ENCODE measurements at places on chromosomes 5 and 9.

GRCh38 chr5:40405230-40405629 is 274.5 kb upstream of the PTGER4 start:
- no peak for DNase-seq

DNA sequence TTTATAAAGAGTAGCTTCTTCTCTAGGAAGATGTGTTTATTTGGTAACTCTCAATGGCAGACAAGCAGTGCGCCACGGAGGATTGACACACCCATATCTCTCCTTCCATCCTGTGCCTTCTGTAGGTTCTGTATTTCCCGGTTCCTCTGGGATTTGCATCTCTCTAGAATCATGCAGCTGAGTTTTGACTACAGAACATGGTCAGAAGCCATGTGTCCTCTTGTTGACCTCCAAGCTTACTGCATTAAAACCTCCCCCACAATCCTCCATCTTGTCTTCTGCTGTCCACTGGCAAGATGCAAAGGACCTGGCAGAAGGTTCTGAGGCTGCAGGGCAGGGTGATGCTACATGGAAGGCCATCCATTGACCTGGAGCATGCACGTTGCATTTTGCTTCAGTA is 482.0 kb downstream of the DMRT2 start:
- no peak for DNase-seq

DNA sequence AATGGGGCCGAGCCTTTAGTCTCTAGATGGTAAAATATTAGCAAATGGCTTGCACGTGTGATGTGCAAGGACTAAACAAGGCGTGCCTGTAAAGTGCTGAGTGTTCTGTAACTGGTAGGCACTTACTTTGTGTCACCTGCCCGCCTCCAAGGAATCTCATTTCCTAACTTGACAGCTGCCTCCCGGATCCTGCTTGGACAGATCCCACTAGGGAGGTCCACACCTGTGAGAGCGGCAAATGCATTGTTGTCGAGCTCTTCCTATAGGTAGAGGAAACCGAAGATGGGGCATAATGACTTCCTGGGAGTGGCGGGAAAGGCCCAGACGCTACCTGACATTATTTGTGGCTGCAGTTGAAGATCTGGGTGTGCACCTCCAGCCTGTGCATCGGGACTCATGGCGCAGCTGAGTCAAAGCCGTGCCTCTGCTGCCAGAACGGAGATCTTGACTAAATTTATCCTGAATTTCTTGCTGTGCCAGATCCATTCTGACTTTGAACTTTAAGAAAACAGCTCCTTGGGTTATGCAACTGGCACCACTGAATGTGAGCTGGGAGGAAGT is 79.8 kb downstream of the TENT4A start:
- no peak for DNase-seq

- no peak for DNase-seq
Measured at GRCh38 chr5:15539951-15540350, 40.0 kb downstream of the FBXL7 start.

DNA sequence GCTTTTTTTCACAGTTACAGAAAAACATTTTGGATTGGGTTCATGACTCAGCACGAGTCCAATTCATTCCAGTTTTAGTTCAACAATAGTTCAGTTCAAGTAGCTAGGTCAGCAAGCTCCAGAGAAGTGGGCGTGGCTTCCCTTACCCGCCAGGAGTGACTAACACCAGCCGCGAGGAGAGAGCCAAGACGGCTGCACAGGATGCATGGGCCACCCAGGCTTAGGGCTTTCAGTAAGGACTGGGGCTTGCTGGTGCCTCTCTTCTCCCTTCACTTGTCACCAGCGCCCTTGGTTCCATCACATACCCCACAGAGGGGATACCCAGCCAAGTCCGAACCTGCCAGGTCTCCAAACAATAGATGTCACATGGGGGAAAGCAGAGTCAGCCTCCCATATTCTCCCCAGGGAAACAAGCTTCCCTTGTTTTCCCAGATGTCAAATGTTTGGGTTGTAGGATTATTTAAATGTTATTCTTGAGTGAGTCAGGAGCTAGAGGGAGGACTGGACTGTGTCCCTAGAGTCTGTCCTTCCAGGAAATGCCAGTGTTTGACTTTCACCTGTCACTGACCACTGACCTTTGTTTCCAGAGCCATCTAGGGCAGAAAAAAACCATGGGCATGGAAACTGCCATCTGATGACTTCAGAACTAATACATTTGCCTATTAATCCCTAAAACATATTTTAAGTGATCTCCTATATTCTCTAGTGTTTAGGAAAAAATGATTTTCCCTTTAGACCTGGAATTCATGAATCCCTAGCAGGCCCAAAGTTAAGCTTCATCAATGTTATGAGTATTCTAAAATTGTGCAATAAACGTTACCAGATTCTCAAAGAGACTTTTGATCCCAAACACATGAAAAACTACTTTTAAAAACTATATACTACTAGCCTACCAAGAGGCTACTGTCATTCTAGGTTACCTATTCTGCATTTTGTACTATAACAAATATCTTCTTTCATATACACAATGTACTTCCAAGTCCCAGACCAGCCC is 51.9 kb downstream of the NIPAL4 start:
- DNase-seq = no peak

DNA sequence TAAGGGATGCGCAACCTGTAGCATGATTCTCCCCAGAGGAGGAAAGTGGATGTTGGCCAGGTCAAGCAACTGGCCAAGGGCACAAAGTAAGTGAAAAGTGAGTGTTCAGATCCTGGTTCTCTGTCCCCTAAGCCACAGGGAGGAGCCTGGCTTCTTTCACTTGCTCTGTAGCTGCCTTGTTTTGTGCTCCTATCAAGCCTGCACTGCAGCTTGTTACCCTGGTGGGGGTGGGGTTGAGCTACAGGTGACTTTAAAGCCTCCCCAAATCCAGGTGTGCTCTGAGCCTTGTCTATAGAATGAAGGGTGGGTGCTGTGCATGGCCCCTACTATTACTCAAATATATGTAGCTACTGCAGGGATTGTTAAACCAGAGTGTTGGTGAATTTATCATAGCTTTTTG is 32.9 kb downstream of the RALGPS1 start:
- no peak for DNase-seq

DNA sequence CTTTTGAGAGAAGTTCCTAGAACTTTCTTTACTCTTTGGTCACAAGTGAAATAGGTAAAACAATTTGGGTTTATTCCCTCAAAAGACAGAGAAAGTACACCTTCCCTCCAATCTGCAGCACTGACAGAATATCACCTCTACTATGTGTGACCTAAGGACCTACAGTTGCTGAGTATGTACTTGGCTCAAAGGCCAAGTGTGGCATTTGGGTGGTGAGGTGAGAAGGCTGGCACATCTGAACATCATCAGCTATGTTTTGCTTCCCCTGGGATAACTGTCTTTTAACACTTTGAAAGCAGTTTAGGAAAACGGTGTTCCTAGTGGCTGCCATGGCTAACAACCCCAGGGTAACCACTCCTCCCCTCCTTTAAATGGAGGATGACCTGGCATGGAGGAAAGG is 17.6 kb downstream of the MIER3 start:
- DNase-seq = no peak

- no peak for DNase-seq
Measured at GRCh38 chr5:77683171-77683732, 44.7 kb upstream of the OTP start.

- no peak for DNase-seq
Measured at GRCh38 chr9:78866207-78867132, 569.5 kb downstream of the PSAT1 start.

DNA sequence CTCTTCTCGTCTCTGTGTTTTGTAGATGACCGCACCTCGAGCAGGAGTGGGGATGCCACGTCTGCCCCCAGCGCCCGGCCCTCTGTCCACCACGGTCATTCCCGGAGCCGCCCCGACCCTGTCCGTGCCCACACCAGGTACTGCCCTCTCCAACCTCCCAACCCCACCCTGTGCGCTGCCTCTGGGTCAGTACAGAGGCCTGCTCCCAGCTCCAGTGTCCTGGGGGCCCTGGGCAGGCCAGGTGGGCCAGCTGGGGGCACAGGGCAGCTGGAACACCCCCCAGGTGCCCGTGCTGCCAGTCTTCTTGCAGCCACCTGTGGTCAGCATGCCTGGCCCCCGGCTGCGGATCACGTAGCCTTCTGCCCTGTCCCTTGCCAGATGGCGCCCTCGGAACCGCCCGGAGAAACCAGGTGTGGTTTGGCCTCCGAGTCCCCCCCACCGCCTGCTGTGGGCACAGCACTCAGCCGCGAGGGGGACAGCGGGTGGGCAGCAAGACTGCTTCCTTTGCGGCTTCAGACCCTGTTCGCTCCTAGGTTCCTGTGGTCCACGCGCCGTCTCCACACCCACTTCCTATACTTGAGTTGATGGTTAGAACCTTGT is 133.7 kb downstream of the WNK2 start:
- DNase-seq = no peak

- DNase-seq = peak; percentile 79
Measured at GRCh38 chr9:127918183-127919107, 1.6 kb upstream of the ST6GALNAC4 start.

GRCh38 chr9:684054-684890 is 157.2 kb upstream of the DMRT1 start:
- no peak for DNase-seq

DNA sequence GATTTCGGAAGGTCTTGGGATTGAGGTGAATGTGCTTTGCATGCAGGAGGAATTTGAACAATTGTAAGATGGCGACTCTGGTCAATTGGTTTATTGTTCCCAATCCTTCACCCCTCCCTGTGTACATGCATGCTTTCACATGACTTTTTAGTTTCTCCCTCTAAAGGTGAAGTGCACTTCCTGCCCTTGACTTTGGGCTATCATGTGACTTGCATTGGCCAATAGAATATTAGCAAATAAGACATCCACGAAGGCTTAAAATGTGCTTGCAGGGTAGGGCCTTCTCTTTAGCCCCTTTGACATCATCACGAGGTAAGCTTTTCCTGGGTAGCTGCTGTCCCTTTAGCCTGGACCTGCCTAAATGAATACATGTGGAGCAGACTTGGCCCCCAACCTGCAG is 8.1 kb upstream of the ZBTB43 start:
- no peak for DNase-seq

- DNase-seq = no peak
Measured at GRCh38 chr9:11686733-11687132, 1006.5 kb upstream of the TYRP1 start.

- DNase-seq = peak; percentile 79
Measured at GRCh38 chr5:132410451-132411303, 41.2 kb downstream of the SLC22A5 start.

- DNase-seq = no peak
Measured at GRCh38 chr5:150651924-150652671, 9.0 kb upstream of the MYOZ3 start.

GRCh38 chr9:136141682-136142413 is 23.2 kb upstream of the TMEM250 start:
- DNase-seq = no peak

- peak; percentile 46 for DNase-seq
Measured at GRCh38 chr5:87400305-87400899, 12.3 kb downstream of the CCNH start.

DNA sequence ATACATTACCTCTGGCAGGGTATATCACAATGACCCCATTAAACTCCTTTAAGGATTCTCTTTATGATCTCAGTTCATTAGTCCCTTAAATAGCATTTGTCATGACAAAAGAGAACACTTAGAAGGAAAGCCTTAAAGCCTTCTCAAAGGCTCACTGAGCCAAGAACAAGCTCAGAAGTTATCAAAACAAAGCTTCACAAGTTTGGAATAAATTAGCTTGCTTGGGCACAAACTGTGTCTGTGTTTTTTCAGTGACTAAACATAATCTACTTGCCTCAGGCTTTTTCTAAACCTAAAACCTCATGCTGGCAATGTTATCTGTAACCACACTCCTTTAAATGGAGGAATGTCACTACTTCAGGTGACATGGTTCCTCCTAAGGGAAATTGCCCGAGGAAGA is 1114.9 kb upstream of the C9orf72 start:
- DNase-seq = no peak

DNA sequence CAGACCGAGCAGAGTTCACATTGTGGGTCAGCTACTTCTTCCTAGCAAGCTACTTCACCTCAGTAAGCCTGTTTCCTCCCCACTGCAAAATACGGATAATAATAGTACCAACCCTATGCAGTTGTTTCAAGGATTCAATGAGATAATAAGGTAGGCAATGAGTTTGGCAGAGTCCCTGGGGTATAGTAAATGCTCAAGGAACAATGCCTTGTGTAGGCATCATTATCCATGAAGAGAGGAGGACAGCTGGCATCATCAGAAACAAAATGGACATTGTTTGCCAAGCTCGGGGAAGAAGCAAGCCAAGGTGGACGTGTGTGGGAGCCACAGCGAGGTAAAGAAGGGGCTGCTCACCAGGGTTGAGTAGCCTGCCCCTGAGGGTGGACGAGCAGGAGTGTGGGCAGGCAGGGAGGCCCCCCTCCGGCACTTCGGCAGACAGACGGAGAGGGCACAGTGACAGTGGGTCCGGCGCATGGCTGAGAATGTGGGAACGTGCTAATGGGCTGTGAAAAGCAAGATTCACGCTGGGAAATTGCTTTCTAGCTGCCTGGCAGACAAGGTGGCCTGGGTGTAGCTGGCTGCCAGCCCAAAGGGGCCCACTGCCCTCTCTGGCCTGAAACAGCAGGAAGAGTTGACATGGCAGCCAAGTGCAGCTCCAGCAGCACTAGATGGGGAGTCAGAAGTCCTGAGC is 10.1 kb downstream of the CAMK2A start:
- DNase-seq = no peak

- no peak for DNase-seq
Measured at GRCh38 chr9:107972346-107972745, 482.8 kb upstream of the KLF4 start.

GRCh38 chr5:92944903-92945604 is 636.0 kb downstream of the NR2F1-AS1 start:
- no peak for DNase-seq

GRCh38 chr5:58648846-58649245 is 66.0 kb downstream of the RAB3C start:
- no peak for DNase-seq

DNA sequence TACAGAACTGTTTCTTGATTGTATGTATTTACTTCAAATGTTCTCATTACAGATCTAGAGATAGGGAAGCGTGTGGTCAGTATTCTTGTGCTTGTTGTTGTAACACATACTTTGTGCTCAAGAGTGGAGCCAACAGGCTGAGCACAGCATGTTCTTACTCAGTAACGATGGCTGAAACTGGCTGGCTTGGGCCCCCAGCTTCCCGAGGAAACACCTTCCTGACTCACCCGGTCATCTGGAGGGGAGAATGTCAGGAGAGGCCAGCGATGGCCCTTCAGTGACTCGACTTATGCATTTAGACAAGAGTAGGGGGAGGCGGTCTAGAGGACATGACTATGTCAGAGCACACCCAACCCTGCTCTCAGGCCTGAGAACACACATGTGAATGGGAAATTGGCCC is 25.6 kb downstream of the ZNF474 start:
- no peak for DNase-seq

DNA sequence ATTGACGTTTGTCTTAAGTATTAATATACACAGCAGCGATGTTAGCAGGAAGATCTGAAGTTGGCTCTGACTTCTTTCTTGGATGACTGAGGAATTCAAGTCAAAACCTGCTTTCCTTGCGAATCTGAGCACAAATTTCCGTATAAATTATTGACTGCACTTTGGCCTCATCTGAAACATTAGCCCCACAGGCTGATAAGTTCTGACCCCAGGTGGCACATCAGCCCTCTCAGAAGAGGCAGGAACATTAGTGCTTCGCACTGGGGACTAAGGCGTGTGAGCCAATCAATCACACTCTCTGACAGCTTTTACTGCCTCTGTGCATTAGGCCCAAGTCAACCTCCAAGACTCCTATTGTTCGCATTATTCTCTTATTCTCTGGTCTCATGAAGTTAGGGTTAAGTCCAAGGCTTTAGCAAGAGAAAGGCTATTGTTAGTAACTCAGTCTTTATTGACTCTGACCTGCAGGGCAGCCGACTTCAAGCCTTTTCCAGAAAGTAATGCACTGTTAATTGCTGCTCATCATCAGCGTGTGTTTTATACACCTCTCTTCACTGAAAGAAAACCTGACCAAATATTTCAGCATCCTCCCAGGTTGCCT is 84.2 kb downstream of the ZNF608 start:
- DNase-seq = no peak

Measured in hematopoietic multipotent progenitor cell treated with erythropoietin and hydrocortisone succinate and interleukin-3 and kit ligand, for 17 days (in vitro differentiated cells).